ENCODE measurements at places on chromosomes 3 and 15.

DNA sequence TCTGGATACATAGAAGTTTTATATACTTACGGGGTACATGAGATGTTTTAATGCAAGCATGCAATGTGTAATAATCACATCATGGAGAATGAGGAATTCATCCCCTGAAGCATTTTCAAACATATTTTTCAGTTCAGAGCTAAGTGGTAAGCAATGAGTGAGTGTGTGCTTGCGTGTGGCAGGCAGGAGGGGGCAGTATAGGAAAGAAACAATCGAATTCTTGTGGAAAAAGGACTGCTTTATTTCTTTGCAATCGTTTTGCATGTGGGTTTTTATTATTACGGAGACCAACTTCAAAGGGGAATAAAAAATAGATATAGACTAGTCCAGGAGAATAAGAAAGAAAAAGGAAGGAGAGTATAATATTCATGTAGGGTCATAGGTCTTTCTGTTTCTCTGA lies 271.6 kb downstream of the CHL1 start:
- DNase-seq = no peak

DNA sequence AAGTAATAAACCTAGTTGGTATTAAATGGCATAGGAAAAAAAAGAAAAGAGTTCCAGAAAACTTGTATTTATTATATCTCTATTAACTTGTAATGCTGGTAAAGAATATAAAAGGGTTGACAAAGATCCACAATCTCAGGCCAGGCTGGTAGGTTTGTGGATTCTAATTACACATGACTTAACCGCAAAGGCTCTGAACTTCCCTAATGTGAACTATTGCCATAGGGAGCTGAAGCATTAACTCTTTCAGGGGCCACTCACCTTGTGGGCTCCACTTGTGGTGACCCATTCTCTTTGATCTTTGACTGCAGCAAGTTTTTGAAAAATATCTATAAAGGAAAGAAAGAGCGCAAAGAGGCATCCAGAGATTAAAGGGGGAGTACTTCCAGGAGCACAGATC lies 58.5 kb downstream of the NEK10 start:
- DNase-seq = no peak

GRCh38 chr15:55741833-55742497 lies 987 bp downstream of the PRTG start:
- DNase-seq = peak; percentile 18

DNA sequence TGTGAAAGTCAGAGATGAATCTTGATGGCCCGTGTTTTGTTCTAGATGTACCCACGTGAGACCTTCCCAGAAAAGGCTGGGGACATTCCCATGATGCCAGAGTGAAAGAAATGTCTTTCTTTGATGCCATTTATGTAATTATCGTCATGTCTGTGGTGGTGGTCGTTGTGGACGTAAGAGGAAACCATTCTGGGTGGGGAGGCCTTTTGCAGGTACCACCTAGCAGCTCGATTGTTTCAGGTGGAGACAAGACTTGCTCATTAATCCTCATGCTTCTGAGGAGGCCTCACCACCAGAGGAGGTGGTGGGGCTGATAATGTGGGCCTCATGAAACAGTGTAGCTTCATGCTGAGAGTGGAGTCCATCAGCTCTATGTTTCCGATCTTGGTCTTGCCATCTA lies 58.1 kb upstream of the USP3 start:
- DNase-seq = no peak

DNA sequence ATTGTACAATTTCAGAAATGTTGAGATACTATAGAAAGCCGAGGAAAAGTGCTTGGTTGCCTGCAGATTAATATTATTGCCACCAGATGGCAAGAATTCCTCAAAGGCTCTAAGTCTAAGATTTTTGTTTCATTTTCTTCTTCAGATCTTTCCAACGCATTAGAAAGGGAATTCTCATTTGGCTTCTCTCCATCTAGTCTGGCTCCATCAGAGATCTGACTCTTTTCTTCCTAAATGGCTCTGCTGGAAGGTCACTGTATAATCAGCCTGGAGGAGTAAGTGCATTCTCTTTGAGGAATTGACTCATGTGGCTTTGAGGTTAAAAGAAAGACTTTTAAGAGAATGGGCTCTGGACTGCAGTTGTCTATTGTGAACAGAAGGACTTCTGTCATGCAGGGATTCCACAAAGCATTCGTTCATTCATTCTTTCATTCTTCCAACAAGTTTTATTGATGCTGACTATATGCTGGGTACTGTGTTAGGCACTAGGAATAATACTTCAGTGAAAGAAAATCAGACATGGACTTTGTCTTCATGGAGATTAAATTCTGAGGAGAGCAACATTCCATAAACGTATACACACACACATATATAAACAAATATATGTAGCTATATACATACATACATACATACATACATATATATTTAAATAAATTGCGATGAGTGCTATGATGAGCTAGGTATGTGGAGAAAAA lies 55.3 kb downstream of the SLC28A2 start:
- DNase-seq = peak; percentile 61
